ENCODE measurements at places on chromosomes 4 and X.

DNA sequence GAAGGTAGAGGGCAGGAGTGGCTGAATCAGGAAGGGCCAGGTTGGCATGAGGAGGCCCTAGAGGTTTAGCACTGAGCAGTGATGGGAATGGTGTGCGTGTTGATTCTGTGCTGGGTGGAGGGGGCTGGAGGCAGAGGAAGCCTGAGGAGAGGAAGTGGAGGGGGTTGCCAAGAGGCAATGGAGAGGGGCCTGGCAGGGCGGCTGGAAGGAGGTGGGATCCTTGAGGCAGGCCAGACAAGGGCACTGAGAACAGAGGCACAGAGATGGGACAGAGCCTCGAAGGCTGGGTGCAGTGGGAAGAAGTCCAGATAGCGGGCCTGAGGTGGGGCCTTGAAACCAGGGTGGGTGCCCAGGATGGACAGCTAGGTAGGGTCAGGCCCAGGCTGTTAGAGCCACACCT, 24.3 kb downstream of the SH3BP2 start:
- no peak for DNase-seq

- DNase-seq = no peak
These were observed at the start of gene KIT for GRCh38 chr4:54657551-54658251. Gene KIT, plus strand, starts transcription at chr4:54657957. Its CDS starts 58 bp downstream, at chr4:54658015.

GRCh38 chrX:150326541-150327247, 36.4 kb upstream of the MAMLD1 start:
- no peak for DNase-seq

- DNase-seq = no peak
These were observed 1.3 kb downstream of the QDPR start for GRCh38 chr4:17510582-17510981.

- no peak for DNase-seq
These were observed 71.6 kb downstream of the GSTCD start for GRCh38 chr4:105780176-105780575.

DNA sequence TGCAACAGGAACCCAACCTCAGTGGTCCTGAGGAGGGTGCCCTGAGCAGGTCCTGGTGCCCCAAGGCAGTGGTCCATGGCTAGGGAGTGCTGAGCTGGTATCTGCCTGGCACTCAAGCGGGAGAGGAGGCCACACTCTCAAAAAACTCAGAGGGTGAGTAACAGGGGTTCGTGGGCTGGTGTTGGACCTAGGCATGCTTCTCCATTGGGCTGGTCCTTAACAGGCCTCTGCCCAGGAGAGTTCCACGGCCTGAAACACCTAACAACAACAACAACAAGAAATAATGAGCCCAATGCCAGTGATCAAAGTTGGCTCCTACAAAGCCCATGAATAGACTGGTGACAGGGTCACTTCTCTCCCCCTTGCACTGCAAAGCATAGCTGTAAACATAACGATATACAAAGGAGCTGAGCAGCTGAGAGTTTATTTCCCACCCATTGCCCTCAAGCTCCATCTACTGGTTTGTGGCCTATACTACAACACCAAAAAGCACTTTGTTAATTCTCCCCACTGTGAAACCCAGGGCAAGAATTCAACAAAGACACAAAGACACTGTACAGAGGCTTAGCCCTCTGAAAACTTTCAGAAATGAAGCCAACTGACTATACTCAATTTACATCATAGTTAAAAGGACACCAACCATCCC, 736.1 kb upstream of the ADGRL3 start:
- no peak for DNase-seq

- no peak for DNase-seq
These were observed 97.5 kb upstream of the STOX2 start for GRCh38 chr4:183807420-183808096.

GRCh38 chrX:48676893-48677270, 6.7 kb upstream of the WAS start:
- no peak for DNase-seq

DNA sequence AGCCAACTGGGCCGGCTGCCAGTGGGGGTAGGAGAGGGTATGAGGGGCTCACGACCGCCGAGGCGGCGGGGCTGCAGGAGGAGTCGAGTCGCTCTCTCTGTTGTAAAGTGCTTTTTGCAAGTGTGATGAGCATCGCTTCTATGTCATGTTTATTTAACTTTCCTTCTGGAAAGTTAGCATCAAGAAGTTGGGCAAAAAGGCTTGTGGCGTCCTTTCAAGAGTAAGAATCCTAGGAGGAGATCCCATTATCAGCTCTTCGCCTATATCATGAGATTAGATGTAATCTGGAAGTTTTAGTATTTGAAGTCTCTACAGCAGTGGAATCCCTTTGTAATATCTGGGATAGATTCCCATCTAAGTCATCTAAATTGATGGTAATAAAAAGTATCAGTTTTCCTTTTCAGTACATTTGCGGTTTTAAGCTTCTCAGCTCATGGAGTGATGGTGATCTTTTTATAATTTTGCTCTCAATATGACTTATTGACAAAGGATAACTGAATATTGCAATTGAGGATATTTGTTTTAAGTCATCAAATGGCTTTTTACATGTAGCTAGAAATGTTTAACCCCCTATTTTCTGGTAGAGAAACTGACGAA, 1.7 kb downstream of the GALNT7 start:
- no peak for DNase-seq

DNA sequence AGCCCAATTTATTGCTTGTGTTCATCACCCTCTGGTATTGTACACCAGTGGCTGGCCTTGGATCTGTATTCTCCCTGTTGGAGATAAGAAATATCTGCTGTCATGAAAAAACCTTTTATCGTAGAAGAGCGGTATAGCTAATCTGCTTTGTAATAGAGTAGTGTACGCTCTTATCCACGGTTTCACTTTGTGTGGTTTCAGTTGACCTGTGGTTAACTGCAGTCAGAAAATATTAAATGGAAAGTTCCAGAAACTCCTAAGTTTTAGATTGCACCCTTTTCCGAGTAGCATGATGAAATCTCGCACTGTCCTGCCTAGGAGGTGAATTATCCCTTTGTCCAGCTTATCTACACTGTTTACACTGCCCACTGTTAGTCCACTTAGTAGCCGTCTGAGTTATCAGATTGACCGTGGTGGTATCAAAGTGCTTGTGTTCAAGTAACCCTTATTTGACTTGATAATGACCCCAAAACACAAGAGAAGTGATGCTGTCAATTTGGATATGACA, 42.4 kb downstream of the KDM6A start:
- DNase-seq = no peak

GRCh38 chrX:136112286-136112685, 35.0 kb upstream of the FHL1 start:
- DNase-seq = no peak
